ENCODE measurements at places on chromosomes 2 and 18.

- DNase-seq, result no peak
Measured at GRCh38 chr18:80188643-80189530, 58.4 kb downstream of the PARD6G start.

DNA sequence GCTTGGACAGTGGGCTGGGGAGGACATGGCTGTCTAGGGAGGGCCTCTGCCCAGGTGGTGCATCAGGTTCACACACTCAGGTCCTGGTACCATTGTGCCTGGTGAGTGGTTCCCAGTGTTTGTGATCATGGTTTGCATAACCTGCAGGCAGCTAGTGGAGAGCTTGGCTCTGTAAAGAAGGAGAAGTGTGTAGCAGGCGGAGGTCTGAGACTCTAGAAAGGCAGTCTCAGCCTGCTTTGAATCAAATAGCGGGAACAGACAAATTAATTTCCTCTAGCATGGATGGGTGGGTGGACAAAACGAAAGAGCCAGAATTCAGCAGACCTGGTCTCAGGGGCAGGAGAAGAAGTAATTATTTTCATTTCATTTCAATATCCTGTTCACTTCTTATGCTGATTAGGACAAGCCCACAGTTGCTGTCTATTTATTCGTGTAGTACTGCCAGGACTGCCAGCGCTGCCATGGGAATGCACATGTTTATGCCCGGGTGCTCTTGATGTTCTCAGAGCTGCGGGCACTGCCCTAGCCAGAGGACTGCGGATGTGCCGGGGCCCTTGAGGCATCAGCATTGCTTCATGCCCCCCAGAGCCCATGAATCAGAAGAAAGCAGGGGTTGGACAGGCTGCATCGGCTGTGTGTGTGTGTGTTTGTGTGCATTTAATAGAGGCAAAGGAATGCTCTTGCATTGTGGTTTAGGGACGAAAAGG is 45.4 kb upstream of the DLX2 start:
- no peak for DNase-seq

DNA sequence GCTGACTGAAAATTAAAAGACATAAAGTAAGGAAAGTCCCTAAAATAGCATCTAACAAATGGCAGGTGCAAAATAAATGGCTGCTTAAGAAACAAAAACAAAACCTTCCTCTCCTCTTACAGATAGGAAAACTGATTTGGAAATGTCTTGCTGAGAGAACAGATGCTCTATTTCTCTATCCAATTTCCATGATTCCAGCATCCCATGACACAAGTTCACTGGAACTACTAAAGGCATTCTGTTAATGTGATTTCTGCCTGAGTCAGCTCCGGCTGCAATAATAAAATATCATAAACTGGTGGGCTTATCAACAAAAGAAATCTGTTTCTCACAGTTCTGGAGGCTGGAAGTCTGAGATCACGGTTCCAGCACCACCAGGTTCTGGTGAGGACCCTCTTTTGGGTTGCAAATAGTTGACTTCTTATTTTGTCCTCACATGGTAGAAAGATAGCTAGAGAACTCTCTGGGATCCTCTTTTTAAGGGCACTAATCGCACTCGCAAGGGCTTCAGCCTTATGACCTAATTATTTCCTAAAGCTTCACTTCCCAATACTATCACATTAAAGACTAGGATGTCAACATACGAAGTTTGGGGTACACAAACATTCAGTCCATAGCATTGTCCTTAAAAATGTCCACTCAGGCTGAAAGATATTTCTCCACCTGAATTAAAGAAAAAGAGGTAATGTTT is 78.2 kb upstream of the GALNT3 start:
- no peak for DNase-seq

DNA sequence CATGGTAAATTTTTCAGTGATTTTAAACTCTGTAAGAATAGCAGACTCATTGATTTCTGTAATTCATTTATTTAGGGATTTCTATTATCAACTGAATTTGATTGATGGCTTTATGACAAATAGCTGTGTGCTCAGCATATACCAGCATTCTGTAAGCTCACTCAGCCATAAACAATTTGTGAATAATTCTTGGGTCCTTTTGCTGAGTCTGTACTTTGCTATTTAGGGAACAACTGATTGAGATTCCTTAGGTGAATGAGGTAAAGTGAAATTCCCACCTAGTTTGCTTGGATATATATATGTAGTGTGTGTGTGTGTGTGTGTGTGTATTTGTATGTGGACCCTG is 76.7 kb upstream of the CAVIN2 start:
- DNase-seq, result no peak

- no peak for DNase-seq
Measured at GRCh38 chr2:220466251-220466691, 838.8 kb downstream of the SLC4A3 start.

- DNase-seq, result no peak
Measured at GRCh38 chr2:170518911-170519310, 196.2 kb upstream of the SP5 start.

DNA sequence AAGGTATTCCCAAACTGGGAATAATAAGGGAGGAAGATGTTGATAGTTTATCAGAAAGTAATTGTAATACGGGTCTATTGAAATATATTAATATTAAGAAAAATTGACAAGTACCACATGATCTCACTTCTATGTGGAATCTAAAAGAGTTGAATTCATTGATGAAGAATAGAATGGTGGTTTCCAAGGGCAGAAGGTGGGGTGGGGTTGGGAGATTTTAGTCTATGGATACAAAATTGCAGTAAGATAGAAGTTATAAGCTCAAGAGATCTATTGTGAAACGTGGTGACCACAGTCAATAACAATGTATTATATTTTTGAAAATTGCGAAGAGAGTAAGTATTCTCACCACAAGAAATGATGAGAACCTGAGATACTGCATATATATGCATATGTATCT is 38.9 kb downstream of the COL3A1 start:
- no peak for DNase-seq

GRCh38 chr18:46916551-46917107 is 678 bp downstream of the PIAS2 start:
- no peak for DNase-seq

- DNase-seq, result no peak
Measured at GRCh38 chr18:10745971-10746370, 220.1 kb downstream of the NAPG start.

- no peak for DNase-seq
Measured at GRCh38 chr18:9394046-9394445, 59.5 kb downstream of the TWSG1 start.

Measured in tibial nerve (tissue), 4 donors.